ENCODE measurements at places on chromosomes 16 and 17.

- DNase-seq = peak; percentile 2
Observed at GRCh38 chr17:33667052-33667509, 374.0 kb upstream of the ASIC2 start.

DNA sequence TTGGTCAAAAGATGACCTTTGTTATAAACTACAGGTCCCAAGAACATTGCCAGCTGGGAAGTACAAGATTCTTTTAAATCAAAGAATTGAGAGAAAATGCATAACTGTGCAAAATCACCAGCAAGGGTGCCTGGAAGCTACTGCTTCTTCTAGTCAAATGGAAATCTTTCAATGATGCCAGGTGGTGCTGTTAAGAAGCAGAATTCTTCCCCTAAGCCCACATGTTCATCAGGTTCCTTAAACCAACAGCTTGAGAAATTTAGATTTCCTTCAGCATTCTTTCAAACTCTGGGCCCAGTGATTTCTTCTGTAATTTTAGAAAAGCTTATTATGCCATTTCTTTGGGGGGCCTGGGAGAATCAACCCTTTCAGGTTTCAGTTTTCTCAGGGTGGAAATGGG, 207.8 kb upstream of the WSCD1 start:
- no peak for DNase-seq

GRCh38 chr17:54976316-54976715, 7.8 kb downstream of the STXBP4 start:
- no peak for DNase-seq

DNA sequence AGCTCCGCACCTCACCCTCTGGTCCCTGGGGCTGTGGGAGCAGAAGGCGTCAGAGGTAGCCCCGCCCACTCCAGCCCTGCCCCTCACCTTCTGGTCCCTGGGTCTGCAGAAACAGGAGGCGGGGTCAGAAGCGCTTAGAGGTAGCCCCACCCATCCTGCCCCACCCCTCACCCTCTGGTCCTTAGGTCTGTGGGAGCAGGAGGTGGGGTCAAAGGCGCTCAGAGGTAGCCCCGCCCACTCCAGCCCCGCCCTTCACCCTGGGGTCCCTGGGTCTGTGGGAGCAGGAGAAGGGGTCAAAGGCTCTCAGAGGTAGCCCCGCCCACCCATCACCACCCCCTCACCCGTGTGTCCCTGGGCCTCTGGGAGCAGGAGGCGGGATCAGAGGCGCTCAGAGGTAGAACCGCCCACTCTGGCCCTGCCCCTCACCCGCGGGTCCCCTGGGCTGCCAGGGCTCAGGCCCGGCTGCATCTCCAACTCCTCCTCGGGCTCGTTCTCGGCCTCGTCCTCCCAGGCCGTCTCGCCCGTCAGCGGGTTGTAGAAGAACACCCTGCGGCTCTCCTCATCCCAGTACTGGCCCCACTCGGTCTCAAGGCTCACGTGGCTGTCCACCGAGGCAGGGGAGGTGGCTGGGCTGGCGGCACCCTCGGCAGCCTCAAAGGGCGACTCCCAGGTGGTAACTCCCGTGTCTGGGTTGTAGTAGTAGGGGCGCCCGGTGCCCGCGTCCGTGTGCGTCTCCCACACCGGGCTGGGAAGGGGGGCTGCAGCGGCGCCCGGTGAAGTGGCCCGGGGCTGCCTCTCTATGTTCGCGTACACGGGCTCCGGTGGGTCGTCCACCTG, 27.2 kb downstream of the ARHGAP27 start:
- DNase-seq = no peak

DNA sequence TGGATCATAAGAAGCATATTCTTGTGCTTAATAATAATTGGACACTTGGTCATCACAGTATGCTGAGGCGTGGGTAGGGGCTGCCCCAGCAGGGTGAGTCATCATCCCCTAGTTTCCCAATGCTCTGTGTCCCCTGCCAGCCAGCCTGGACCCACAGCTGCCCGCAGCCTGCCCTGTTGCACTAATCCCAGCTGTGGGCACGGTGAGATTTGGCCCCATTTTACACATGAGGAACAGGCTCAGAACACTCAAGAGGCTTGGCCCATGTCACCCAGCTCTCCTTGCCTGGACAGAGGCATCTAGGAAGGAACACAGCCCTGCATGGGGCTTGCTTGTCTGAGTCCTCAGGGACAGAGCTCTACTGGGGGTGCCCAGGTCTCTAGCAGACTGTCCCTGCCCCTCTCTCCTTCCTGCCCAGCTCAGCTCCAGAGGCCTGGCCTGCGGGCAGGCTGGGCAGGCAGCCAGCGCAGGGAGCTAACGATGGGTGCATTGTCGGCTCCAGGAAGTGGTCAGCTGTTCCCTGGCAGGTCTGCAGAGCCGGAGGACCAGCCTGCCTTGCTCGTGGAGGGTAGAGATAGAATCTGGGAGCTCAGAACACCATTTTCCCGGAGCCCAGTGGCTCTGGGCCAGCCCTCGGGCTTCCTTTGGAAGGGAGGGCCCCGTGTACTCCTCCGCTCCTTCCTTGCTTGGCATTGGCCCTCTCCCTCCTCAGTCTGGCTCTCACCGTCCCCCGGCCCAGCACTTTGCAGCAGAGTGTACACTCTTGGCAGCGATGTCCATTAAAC, 189.4 kb downstream of the RAB11FIP4 start:
- no peak for DNase-seq

- DNase-seq = peak; percentile 67
Observed at GRCh38 chr16:87017371-87018012, 299.7 kb downstream of the C16orf95 start.

- no peak for DNase-seq
Observed at GRCh38 chr17:8892338-8892690, 24.8 kb upstream of the PIK3R6 start.

DNA sequence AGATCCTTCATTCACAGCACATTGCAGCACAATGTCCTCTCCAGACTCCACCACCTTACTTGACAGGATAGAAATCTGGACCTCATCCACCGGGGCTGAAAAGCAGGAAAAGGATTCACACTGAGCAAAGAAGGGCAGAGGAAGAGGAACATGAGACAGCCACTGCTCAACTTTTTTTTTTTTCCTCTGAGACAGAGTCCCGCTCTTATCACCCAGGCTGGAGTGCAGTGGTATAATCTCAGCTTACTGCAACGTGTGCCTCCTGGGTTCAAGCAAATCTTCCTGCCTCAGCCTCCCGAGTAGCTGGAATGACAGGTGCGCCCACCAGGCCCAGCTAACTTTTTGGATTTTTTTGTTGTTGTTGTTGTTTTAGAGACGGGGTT, 34.4 kb downstream of the PECAM1 start:
- DNase-seq = no peak

DNA sequence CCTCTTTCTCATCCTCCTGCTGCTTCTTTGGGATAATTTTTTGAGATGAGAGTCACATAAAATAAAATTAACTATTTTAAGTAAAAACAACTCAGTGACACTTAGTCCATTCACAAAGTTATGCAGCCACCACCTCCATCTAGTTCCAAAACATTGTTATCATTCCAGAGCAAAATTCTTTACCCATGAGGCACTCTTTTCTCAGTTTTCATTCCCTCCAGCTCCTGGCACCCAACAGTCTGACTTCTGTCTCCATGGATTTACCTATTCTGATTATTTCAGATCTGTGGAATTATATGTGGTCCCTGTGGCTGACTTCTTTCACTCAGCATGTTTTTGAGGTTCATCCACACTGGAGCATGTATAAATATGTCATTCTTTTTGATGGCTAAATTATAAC, 239.9 kb upstream of the DYNLRB2 start:
- DNase-seq = no peak
